ENCODE measurements at places on chromosomes 2 and 18.

GRCh38 chr18:44654573-44654972 is 26.1 kb upstream of the SETBP1 start:
- no peak for DNase-seq

- no peak for DNase-seq
Observed at GRCh38 chr2:18781541-18782280, 192.3 kb upstream of the NT5C1B start.

DNA sequence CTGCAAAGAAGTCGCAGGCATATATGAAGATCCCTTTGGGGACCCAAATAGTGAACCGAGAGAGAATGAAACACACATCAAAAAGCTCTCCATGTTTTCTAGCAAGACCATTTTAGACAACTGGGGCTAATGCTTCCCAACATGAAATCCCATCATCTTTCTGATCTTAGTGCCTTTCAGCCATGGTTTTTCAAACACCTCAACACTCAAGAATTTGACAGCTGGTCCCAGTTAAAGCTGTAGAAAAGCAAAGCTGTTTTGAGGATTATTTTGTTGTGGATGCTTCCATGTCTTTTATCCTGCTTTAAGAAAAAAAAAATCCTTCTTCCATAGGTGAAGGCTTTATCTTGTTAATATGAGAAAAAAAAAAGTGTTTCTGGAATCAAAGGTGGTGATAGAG is 259.1 kb downstream of the STK39 start:
- DNase-seq = no peak

DNA sequence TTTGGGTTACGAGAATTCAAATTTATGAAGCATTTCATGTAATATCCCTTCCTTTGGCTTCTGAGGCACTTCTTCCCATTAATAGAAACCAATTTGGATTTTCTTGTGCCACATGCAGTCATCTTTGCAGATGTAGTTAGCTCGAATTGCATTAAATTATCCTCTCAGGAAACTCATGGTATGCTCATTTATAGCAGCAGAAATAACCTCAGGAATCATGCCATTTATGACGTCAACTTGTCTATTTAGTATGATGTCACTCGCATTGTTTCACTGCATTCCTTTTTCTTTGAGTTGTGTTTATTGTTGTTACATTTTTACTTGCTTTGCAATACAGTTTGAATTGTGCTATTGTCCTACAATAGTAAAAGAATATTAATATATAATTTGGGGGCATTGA is 163.8 kb downstream of the RBM43 start:
- no peak for DNase-seq

GRCh38 chr18:8008033-8008432 is 440.9 kb downstream of the PTPRM start:
- no peak for DNase-seq

- no peak for DNase-seq
Observed at GRCh38 chr18:35024196-35024595, 17.0 kb upstream of the MAPRE2 start.

GRCh38 chr2:86492048-86492453 is 50.9 kb downstream of the KDM3A start:
- DNase-seq = no peak

DNA sequence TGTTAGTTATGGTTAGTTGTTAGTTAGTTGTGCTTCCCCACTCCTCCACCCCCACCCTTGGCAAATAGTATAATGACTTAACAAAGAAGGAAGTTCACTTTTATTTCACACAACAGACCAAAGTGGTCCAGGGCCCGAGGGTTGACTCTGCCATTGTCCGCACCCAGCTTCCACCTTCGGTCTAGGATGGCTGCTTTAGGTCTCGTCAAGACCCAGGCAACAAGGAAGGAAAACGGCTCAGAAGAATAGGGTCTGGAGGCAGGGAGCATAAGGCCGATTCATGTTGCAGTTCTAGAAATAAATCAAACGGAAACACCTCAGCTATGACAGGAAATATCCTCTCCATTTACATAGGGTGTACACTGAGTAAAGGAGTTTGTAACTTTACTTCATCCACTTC is 206.0 kb upstream of the CXCR4 start:
- no peak for DNase-seq

GRCh38 chr2:151669585-151670081 is 64.6 kb downstream of the NEB start:
- DNase-seq = no peak

GRCh38 chr2:58734365-58734764 is 493.2 kb upstream of the FANCL start:
- DNase-seq = no peak

DNA sequence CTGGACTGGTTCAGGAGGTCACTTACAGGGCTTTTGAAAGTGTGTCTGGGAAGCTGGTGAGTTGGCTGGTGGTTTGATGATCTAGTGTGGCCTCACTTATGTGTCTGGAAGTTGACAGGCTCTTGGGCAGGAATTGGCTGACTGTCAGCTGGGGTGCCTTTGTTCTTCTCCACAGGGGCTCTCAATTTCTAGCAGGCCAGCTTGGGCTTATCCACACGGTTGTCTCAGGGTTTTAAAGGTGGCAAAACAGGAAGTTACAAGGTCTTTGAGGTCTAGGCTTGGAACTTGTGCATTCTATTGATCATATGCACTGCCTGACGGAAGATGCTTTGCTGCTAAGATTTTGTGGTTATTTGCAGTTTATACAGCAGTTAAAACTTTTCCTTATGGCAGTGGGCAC is 52.0 kb upstream of the CELF4 start:
- no peak for DNase-seq

DNA sequence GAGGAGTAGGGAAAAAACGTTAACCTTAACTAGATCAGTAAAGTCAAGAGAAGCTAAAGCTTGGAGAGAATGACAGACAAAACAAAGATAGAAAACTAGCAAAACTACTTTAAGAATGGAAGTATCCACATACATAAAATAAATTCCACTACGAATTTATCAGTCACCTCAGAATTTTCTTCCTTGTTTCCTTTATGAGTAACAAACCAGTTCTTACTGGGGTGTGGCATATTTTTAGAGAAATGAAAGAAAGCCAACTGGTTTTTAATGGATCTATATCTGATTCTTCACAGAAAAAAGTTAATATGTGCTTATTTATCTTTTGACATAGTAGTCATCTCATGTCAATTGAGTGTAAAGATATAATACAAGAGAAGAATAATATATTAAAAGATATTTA is 2033.7 kb upstream of the CELF4 start:
- DNase-seq = no peak

DNA sequence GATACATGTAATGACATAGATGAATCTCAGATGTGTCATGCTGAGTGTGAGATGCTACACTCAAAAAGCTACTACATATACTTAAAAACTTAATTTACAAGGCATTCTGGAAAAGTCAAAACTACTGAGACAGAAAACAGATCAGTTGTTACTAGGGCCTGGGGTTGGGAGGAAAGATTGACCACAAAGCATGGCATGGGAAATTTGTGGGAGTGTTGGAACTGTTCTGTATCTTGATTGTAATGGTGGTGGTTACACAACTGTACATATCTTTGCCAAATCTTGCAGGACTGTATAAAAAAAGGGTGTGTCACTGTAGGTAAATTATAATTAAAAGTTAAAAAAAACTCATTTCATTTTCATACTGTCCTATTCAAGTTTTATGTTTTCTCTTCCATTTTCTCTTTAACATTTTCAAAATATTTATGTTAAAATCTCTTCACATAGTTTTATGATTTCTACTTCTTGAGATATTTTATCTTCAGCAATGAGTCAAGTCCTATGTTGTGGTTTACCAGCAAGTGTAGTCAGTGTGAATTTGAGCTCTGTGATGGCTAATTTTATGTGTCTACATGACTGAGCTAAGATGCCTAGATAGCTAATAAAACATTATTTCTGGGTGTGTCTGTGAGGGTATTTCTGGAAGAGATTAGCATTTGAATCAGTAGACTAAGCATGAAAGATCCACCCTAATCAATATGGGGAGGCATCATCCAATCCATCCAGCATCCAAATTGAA is 58.6 kb upstream of the VRK2 start:
- no peak for DNase-seq

GRCh38 chr18:62754026-62754425 is 38.7 kb downstream of the PHLPP1 start:
- DNase-seq = no peak

- DNase-seq = no peak
Observed at GRCh38 chr2:862355-862687, 88.3 kb upstream of the SNTG2 start.

- no peak for DNase-seq
Observed at GRCh38 chr2:216810399-216811160, 49.3 kb downstream of the TNP1 start.

- DNase-seq = no peak
Observed at GRCh38 chr2:64762301-64762997, 108.7 kb upstream of the SERTAD2 start.

DNA sequence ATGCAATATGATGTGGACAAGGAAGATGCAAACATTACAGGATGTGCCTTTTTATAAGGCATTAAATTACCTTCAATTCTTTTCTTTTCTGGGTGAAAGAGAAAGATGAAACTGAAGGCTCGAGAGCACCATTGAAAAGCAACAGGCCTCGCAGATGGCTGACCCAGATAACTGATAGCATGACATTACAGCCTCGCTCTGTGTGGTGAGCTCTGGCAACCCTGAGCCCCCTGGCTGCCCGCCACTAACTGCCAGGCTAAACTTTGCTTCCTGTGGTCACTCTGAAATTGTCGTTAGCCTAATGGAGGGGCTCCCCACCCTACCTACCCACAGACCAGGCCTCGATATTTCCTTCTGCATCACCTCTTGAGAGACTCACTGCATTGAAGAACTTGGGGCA is 516.8 kb upstream of the FANCL start:
- no peak for DNase-seq

DNA sequence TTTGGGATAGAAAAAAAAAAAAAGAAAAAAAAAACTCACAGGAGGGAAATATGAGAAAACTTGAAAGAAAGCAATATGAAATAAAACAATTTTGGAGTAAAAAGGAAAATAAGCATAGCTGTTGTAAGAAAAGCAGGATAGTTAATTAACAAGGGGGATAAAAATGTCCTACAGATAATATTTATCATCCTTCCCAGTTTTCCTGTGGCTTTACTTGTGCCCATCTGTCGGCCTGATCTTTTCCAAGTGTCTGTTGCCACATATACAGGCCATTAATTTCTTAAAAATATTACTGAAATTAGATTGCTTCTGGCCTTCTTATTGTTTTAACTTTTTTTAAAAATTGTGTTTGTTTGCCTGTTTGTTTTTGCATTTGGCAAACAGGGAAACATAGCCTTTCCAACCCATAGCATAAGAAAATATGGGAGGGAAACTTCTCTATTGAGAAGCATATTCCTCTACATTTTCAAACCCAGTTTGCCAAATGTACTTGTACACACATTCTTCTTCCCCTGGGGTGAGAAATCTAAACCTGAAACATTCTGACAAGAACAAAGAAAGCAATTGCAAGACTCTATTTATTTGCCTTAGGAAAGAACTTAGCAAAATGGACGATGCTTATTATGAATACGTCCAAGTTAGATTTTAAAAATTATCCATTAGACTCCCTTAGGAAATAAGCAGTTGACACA is 272.3 kb downstream of the CDH20 start:
- DNase-seq = no peak

- no peak for DNase-seq
Observed at GRCh38 chr18:58021504-58021903, 22.5 kb upstream of the NEDD4L start.

DNA sequence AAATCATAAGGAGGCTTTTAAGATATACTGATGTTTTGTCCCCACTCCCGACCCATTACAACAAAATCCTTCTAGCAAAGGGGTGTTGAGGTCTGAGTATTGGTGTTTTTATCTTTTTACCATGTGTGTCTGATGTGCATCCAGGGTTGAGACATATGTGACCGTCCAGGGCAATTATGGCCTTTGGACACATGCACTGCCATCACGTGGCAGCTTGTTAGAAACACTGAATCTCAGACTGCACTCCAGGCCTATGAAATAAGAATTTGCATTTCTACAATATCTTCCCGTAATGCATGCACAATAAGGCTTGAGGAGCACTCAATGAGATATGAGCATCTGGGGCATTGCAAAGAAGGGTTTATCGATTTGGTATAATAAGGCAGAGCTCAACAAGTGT is 235.1 kb upstream of the ZNF804A start:
- no peak for DNase-seq

DNA sequence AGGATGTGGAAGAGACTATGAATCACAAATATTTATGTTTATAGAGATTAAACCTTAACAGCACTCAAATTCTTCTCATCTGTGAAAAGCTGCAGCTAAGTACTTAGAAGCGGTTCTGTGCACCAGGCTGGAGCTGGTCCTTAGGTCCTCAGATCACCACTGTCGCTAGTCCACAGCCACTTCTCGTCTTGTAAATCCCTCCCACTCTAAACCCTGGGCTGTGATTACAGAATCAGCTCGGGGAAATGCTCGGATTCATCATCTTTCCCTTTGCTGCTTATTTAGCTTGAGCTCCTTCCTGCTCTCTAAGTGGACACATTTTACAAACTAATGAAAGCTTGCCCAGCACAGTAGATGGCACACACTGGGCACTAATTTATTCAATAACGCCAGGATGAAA is 61.7 kb downstream of the RNF152 start:
- DNase-seq = no peak

- no peak for DNase-seq
Observed at GRCh38 chr18:29160170-29160569, 983.2 kb upstream of the CDH2 start.

DNA sequence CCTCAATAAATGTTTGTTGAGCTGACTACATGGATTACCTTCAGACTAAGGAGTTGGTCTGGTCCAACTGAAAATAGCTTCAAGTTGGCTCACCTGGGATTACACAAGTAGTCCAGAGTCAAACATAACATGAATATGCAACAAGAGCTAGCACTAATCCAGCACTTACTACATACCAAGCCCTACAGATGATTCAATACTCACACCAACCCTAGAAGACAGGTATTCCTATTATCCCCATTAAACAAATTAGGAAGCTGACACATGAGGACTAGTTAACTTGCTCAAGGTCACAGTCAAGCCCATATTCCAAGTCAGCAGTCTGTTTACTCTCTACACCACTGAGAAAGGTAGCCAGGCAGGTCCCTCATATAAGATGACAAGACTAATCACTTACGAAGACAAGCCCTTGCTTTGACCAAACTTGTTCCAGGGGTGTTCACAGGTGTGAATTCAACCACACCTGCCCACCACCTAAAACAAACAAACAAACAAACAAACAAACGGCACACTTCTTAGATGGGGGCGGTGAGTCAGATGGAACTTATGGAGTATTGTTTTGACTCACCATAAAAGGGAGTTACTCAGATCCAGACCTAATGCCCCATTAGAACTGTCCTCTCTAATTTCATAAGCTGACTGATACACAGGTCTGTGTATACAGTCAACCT is 29.1 kb downstream of the TMEM131 start:
- no peak for DNase-seq
